ENCODE measurements at places on chromosomes 4 and X.

DNA sequence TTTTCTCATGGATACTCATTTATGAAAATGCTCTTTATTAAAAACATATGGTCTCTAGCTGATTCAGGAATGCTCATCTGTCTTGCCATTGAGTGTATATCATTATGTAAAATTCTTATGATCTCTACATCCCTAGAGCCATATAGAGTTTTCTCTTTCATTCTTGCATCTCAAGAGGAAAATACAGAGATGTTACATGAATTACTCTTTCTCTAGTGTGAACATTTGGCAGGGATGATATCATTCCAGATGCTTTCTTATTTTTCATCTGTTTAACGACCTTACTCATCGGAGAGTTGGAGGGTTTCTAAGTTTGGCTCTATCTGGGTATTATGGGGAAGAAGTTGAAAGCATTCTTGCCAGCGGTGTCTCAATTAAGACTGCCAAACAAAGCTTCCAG lies 202.9 kb upstream of the SLC7A11 start:
- DNase-seq: no peak

- DNase-seq: no peak
These were observed 235.6 kb upstream of the JADE1 start for GRCh38 chr4:128573781-128574508.

DNA sequence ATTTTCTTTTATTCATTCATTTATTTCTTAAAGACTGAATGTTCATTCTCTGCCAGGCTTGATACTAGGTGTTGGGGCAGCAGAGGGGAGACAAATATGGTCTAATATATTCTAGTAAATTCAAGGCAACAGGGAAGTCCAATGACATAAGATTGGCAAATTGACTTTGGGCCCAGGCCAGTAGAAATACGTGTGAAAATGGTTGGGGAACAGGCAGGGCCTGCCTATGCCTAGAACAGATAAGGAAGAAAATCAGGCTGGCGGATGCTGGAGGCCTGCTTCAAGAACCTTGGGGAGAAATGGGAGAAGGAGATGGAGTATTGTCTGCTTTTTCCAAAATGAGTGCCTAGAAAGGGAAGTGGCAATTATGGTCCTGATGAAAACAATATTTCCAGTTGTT lies 108.6 kb downstream of the RTL5 start:
- no peak for DNase-seq

GRCh38 chr4:110484767-110485166 lies 8.8 kb downstream of the ENPEP start:
- DNase-seq: no peak

DNA sequence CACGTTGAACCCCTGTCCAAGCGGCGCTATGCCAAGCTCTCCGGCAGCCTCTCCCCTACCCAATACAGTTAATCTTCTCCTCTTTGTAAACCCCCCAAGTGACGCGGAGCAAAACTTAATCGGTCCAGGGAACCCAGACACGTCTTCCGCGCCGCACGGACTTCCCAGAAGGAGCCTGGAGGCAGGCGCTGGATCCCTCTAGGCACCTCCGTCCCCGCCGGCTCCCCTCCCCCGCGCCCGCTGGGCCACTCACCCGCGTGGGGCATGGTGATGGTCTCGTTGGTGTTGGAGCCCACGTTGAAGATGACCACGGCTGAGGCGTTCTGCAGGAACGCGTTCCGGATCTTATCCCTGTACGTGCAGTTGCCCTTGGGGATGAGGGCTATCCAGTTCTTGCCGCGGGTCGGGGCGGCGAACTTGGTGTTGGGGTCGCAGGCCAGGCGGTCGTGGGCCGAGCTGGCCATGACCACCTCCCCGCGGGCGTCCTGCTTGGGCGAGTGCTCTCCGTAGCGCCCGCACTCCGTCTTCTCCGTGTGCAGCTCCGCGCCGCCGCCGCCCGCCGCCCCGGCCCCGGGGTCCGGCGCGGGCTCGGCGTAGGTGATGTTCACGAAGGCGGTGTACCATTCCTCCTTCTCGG lies 1.1 kb downstream of the RNF150 start:
- DNase-seq: no peak

DNA sequence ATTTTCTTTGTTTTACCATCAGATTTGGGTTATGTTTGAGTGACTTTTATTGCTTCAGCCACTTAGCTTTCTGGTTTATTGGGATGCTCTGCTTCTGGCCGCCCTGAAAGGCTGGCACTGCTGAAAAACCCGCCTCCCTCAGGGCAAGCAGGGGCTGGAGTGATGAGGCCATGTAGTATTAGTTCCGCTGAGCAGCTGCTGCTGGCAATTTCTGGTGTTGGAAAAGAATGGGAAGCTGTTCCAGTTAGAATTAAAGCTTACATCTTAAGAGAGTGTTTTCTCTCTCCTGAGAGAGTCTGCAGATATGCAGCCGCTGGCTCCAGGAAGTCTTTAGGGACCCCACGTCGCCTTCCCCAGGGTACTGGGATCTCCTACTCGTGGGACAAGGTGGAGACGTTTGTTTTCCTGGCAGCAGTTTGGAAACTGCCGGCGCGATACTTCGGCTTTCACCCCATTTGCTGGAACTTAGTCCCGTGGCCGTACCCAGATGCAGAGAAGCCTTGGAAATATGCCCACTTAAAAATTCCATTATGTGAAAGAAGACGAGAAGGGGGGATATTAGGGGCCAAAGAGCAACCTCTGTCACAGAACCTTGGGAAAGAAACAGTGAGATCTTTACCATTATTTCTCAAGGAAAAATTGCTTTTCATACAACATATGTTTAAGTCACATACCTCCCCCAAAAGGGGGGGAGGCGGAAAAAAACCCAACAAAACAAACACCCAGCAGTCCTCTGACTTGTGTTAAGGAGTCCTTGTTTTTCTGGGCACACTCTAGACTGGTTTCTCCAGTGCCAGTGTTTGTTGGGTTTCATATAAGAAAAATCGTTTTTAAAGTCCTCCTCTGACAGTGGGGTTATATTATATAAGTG lies 72.6 kb downstream of the TMEM131L start:
- DNase-seq: no peak

GRCh38 chrX:46588263-46588662 lies 14.7 kb downstream of the CHST7 start:
- no peak for DNase-seq

GRCh38 chr4:24795666-24796381 lies 451 bp downstream of the SOD3 start:
- DNase-seq: no peak

- no peak for DNase-seq
These were observed 108.3 kb downstream of the JADE1 start for GRCh38 chr4:128917781-128918180.

DNA sequence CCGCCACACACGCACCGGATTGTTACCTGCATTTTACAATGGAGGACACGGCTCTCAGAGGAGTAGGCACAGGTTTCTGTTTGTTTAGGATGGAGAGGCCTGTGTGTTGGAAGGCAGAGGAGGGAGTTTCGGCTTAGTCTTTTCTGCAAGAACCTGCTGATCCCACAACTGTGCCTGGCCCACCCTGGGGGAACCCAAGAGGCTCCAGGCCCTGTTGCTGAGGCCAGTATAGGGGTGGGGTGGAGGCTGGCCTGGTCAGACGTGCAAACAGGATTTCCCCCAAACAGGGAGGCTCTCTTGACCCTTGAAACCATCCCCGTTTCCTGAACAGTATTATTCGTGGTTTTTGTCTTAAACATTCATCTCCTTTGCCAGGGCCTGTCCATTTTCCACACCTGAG lies 772 bp upstream of the SLC49A3 start:
- DNase-seq: no peak

DNA sequence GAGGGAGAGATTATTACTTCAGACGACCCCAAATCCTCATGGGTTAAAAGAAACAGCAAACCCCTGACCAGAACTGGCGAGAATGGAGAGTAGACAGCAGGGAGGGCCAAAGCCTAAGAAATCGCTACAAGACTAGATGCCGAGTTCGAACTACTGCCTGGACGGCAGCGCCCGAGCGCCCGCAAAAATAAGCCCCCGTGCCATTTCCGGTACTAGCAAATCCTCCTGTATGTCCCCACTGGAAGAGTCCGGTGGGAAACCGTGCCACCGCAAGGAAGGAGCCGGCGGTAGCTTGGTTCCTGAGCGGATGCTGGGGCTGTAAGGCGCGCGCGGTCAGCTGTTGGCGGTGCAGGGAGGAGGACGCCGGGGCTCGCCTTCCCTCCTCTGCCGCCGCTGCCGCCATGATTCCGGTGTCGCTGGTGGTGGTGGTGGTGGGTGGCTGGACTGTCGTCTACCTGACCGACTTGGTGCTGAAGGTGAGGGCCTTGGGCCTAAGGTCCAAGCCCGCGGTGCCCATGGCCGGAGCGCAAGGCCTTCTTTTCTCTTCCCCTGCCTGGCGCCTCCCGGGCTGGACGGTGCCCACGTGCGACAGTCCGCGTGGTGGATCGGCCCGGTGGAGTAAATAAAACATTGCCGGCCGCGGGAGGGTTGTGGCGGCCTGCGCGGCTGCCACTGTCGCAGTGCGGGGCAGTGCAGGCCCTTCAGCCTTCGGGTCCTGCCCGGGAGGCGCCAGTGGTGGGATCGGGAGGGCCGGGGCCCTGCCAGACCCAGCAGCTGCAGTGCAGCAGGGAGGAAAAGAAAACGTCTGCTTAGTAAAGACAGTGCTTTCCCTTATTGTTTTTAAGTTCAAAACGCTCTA lies at the start of gene MBTPS2:
TSS of gene MBTPS2 (plus strand) at position 284 of the 859 bp plus-strand sequence. CDS start at position 402, 118 bp downstream.
- peak; percentile 56 for DNase-seq

DNA sequence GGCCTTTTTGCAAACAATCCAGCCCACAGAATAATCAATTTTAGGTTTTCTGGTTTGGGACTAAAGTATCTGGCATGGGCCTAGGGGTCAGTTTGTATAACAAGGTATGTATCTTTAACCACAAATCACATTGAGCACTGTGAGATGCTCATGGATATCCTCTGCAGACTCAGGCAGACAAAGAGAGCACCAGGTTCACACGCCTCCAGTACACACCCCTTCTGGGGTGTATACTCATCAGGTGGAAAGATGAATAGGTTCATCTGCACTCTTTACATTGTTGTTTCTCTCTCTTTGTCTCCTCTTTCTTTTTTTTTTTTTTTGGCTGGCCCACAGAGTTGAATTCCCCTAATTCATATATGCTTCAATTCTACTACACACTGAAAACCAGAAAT lies 21.1 kb downstream of the TEC start:
- no peak for DNase-seq

GRCh38 chr4:16386711-16387320 lies 160.5 kb upstream of the TAPT1 start:
- DNase-seq: no peak

- no peak for DNase-seq
These were observed 12.9 kb downstream of the HHIP start for GRCh38 chr4:144658903-144659302.

DNA sequence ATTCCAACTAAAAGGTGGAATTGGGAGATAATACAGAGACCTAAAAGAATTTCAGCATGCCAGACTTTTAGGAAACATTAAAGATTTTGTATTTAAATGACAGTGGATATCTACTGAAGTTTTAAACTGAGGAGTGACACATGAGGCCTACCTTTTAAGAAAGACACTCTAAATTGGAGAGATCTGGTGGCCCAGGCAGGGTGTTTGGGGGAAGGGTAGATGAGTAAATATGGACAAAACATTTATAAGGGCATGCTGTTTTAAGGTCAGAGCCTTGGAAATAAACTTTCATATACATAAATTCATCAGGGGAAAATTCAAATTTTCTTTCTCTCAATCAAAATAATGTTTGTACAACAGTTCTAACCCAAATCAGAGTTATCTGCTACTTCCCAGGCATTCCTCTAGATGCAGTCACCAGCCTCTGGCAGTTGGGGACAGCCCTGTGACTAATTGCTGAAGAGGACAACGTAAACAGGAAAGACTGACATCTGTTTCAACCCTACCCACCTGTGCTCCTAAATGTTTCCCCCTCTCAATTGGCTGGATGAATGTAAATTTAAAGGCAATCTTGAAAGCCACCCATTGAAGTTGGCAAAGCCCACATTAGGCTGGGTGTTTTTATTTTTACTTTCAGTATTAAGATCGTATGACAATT lies 1646.9 kb upstream of the ADGRL3 start:
- DNase-seq: no peak

GRCh38 chr4:6777636-6778281 lies 4.8 kb upstream of the KIAA0232 start:
- no peak for DNase-seq

DNA sequence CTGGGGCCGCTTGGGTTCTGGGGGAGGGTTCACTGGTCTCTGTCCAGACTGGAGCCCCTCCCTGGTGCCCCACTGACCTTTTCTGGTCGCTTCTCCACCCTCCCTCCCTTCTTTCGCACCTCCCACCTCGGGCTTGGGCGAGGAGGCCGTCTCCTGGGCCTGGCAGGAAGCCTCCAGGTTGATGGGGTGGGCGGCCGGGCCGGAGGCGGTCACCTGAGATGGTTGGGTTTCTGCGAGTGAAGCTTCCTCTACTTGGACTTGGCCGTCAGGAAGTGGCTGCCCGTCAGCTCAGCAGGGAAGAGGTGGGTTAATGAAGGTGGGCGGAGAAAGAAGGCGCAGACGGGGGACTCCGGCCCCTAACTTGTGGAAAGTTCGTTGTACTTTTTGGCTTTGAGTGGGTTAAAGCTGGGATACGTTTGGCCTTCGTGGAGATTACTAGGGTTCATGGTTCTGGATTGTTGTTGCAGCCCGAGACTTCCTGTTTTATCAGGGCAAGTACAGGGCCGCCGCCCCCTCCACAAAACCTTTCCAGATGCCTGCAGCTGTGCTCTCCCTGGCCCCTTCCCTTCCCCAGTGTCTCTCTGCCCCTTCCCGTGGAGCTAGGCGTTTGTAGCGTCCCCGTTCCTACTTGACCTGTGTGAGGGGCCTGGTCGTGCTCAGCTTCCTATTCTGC lies 1.2 kb downstream of the AKAP17A start:
- DNase-seq: no peak

GRCh38 chr4:120682981-120683380 lies 239.5 kb downstream of the PRDM5 start:
- no peak for DNase-seq

DNA sequence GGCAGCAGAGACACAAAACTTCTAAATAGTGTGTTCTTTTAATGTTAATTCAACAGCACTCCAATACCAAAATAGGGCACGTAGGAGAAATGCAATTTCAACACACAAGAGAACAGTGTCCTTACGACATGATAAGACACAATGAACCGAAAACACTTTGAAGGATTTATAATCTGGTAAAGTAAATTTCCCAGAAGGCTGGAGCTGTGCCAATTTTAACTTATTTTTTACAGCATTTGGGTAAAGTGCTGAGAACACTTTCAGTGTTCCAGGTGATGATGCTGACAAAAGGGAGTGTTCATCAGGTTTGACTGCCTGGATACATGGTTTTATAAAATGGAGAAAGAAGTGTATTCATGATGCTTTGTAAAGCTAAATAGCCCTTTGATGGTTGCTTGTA lies 76.5 kb downstream of the MAPK10 start:
- no peak for DNase-seq

GRCh38 chr4:95387719-95388118 lies 161.1 kb downstream of the UNC5C start:
- DNase-seq: no peak

- no peak for DNase-seq
These were observed 5.4 kb downstream of the KLHL5 start for GRCh38 chr4:39067451-39067850.

- DNase-seq: no peak
These were observed 32.0 kb downstream of the CCSER1 start for GRCh38 chr4:90159193-90159592.
